ENCODE measurements at places on chromosomes 1 and 21.

- no peak for DNase-seq
Observed at GRCh38 chr1:46289134-46289494, 14.3 kb downstream of the LRRC41 start.

GRCh38 chr1:209335178-209335577 is 248.3 kb upstream of the CAMK1G start:
- DNase-seq: peak; percentile 49

DNA sequence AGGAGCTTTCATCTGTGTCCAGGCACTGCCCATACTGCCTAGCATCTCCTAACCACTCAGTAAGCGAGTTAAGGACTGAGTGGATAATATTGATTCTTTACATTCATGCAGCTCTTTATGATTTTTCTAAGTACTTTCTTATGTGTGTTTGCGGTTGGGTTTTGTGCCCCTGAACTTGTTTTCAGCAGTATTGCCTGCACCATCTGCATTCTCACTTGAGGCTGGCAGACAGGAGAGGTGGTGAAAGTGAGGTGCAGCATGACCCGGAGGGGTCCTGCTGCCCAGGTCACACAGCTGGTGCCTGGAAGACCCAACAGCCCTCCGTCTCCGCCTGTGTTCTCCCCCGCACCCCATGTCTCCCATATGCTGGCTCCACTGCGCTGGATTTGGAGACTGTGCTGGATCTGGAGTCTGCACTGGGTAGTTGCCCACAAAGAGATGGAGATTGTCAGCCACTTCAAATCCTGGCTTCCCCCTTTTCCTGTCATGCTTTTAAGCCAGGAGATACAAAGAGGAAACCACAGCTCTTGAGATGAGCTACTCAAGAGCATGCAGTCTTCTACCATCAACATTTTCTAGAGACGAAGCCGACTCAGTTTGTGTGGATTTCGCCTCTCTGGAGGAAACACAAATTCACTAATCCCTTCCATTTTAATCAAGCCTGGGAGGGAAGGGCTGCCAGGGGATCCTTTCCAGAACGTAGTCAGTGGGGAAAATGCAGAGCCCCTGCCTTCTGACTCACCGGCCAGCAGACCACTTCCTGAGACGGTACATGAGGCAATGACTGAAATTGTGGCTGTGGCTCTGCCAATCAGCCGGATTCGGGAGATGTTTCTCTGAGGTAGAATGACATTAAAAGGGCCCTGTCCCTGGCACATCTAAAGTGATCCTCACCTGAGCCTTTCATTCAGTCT is 71.7 kb upstream of the ANGPTL1 start:
- DNase-seq: no peak

DNA sequence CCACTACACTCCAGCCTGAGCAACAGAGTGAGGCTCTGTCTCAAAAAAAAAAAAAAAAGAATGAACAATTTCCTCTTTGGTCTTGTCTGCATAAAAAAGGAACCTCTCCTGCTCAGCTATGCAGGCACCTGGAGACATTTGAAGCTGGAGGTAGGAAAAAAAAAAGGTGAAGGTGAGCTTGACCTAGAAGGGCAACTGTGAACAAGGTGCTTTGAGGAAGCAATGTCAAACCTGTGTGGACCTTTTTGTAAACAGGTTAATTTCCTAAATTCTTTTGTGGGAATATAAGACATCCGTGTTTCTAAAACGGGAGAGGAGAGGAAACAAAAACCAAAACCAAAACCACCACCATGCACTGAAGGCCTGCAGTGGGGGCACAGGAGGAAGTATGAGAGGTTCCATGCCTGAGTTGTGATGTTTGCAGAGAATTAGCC is 77.5 kb downstream of the SLC45A1 start:
- DNase-seq: no peak

DNA sequence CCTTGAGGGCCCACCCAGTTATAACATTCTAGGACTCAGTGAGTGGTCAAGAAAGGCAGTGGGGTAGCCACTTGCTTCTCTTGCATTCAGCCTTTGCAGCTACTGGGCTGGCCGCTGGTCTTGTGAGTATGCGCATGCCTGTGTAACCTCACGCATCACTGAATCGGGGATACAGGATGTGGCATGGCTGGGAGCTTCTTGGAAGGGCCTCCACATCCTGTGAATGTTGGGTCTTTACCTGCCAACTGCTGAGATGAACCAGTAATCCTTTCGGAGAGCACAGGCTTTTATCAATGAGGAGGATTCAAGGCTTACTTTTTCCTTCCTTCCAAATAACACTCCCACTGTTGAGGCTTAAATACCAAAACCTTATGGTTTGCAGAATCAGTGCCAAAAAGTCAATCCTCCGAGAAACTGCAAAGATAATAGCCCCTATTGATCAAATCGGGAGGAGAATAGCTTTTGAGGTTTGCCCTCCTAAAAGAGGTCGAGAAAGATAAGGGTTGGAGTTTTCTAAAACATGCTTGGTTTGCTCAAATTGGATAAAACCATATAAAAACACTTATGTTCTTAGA is 198.9 kb upstream of the UBE2U start:
- no peak for DNase-seq

DNA sequence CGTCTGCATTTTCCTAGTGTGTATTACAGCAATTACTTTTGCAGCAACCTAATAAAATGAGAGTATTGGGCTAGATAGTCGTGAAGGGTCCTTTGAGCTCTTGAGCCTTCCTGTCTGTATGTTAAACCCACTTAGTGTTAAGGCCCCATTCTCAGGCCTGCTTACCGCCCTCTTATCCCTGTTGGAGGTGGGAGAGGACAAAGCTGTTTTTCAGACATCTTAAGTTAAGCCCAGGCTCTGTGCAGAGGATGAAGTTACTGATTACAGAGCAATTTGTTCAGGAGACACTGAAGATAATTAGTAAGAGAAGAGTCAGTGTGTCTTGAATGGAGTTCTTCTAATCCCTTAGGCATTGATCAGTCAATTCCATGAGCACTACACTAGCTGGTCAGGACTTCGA is 114.6 kb downstream of the UCK2 start:
- DNase-seq: no peak

DNA sequence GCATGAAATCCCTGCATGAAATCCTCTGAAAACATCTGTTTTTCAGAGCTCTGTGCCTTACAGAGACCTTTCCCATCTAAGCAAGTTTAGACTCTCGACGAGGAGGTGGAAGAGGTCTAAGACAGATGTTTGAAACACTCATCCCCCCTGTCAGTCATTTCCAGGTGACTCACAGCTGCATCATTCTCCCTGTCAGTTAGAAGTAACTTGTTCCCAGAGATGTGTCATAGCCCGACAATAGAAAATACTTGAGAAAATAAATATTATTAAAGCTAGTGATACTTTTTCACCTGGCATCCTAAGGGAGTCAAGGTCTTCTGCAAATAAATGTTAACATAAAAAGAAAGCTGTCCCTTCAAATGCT is 41.6 kb upstream of the SEC16B start:
- DNase-seq: no peak

DNA sequence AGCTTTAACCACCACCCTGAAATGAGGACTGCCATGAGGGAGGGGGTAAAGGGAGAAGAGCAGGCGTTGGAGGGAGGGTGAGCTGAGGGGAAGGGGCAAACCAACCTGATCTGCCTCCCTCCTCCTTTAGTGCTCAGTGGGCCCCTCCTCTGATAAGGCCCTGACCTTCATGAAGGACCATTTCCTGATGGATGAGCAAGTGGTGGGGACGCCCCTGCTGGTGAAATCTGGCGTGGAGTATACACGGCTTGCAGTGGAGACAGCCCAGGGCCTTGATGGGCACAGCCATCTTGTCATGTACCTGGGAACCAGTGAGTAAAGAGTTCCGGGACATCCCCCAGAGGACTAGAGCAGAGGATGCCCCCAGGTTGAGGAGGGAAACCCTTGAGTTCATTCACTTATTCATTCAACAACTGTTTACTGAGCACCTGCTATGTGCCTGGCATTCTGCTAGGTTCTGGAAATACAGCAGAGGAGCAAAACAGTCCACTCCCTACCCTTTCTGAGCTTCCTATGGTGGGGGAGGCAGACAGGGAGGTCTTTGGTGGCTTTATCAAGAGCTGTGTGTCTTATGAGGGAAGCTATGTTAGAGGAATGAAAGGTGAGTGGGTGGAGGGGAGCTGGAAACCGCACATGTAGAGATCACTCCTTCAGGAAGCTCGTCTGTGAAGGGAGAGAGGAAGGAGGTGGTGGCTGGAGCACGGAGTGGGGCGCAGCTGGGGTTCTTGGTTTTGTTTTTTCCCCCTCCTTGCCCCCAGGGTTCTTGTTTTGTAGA is 19.5 kb downstream of the SEMA4A start:
- no peak for DNase-seq

Measured in Calu3 (cell line).